ENCODE measurements at places on chromosomes 3 and 15.

DNA sequence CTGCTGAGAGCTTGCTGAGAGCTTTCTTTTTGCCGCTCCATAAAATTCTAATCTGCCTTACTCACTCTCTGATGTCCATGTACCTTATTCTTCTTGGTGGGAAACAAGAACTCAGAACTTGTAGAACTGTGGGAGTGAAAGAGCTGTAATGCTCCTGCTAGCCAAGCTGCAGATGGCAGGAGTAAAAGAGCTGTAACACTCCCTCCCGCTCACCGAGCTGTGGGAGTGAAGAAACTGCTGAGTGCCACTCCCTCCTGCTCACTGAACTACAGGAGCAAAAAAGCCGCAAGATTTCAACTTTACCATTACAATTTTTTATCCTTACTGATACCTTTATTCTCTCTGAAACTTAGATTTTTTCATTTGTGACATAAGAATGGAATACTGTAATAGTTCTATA, 199.1 kb downstream of the SI start:
- no peaks in the 10 kb centered on the region for H3K4me1 ChIP-seq
- H3K27ac ChIP-seq: no peak overlapping the region
- no peaks in the 10 kb centered on the region for H3K27me3 ChIP-seq
- H3K4me3 ChIP-seq: no peak overlapping the region

DNA sequence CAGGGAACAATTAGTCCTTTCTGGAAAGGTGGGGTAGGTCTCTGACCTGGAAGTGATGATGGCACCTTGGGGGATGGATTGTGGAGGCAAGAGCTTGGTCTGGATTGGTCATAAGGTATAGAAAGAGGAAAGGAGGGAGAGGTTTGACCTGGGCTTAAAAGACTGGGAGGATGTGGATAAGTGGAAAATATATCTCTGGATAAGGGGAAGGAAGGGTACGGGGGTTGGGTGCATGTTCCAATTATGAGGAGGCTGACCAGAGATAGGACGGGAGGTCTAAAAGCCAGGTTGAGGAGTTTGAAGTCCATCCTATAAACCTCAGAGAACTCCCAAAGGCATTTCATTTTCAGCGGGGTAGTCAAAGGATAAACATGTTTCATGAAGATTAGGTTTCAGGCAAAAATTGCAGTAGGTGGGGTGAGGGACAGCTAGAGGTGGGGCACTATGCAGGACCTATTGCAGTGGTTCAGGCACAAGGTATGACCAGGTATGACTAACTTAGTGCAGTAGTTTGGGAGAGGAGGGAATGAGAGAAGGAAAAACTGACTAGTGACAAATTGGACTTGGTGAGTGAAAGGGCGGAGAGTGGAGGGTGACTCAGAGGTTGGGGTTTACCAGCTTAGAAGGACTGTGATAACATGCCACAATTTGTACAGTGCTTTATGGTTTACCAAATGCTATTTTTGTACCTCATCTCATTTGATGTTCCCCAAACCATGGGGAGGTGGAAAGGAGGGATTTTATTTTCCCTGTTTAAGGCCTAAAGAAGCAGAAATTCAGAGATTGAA, 10.7 kb downstream of the PDE8A start:
- no peaks in the 10 kb centered on the region for H3K36me3 ChIP-seq
- no peak overlapping the region for H3K27ac ChIP-seq
- peaks cover 35% of the 10 kb centered on the region for H3K4me1 ChIP-seq
- DNase-seq: no peak
- H3K4me3 ChIP-seq: no peak overlapping the region
- no peaks in the 10 kb centered on the region for H3K27me3 ChIP-seq

DNA sequence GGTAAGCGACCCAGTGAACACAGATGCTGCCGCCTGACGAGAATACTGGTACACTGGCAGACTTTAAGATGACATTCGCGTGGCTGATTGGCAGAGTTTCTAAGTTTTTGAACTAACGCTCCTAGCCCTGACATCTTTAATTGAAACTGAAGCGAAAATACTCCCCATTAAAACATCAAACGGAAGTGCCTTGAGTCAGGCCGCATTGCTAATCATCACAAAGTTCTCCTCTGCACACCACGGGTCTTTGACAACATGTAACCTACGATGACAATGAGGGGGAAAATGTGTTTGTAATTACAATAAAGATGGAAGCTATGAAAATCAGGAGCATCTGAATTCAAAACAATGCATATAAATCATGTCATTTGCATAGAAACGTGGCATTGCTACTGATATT, 44.5 kb downstream of the ATP13A4 start:
- H3K27ac ChIP-seq: no peak overlapping the region
- H3K27me3 ChIP-seq: no peaks in the 10 kb centered on the region
- DNase-seq: no peak
- no peak overlapping the region for H3K4me3 ChIP-seq
- H3K4me1 ChIP-seq: no peaks in the 10 kb centered on the region

- H3K4me3 ChIP-seq: no peak overlapping the region
- peaks cover under 1% of the 10 kb centered on the region for H3K4me1 ChIP-seq
- H3K27ac ChIP-seq: no peak overlapping the region
- no peaks in the 10 kb centered on the region for H3K36me3 ChIP-seq
These were observed 44.9 kb upstream of the FURIN start for GRCh38 chr15:90823455-90823974.

DNA sequence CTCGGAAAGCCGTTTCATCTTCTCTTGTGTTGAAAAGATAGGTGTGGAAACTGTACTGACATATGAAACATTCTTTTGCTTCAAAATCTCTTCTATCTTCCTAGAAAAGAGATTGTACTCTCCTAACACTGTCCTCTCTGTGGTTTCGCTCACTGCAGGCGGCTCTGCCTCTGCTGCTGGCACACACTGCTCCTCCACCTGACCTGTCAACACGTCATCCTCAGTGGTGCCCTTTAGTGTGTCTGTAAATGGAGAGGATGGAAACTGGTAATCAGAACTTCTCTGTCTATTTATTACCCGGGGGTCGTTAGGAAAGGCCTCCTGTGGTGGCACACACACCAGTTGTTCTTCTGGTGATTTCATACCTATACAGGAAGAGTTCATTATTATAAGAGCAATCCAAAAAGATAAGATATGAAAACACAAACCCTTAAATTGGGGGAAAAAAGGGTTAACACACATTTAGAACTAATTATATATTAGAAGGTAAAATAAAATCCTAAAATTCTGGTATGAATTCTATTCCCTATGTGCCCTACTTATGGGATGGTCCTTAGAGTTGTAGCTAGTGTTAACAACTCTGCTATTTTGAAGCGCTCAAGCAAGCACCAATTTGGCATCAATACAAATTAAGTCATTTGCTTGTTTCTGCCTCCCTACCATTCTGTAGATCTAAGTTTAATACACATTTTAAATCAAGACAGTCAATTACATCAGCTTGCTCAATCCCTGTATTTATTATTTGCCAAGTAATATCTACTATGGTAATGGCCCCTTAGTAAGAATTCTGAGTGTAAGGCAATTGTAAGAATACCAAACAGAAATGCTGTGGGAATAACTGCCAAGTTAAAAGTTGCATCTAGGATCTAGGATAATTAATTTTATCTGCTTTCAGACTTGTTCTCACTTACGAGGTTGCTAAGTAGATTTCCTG, 49.2 kb downstream of the TASOR start:
- H3K4me1 ChIP-seq: no peaks in the 10 kb centered on the region
- no peak overlapping the region for H3K4me3 ChIP-seq
- DNase-seq: no peak
- no peak overlapping the region for H3K27ac ChIP-seq

DNA sequence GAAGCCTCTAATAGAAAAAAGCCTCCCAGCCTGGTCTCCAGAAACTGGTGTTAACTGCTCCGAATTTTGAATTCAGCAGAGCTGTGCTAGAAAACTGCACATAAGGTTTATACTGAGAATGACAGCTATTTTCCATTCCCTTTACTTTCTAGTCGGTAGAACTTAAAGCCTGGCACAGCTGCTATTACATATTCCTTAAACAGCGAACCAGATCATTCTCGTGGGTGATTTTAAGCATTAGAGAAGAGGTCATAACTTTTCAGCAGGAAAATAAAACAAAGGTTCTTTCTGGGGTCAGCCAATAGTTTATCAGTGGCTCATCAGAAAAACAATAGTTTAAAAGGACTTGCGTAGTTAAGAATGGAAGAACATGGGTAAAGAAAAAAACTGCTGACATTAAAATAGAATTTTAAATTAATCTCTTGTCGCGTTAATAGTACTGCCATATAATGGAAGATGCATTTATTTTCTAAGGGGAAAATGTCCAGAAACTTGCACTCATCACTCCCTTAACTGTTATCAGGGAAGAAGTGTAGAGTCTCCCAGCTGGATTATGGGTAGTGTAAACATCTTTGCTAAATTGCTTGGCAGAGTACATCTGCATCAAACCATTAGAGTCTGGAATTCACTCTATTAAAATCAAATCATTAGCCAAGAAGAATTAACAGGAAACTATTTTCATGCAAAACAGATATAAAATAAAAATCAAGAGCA, 7.9 kb downstream of the VGLL4 start:
- no peaks in the 10 kb centered on the region for H3K27me3 ChIP-seq
- peaks cover 13% of the 10 kb centered on the region for H3K4me1 ChIP-seq
- H3K27ac ChIP-seq: no peak overlapping the region
- no peaks in the 10 kb centered on the region for H3K36me3 ChIP-seq
- DNase-seq: no peak

DNA sequence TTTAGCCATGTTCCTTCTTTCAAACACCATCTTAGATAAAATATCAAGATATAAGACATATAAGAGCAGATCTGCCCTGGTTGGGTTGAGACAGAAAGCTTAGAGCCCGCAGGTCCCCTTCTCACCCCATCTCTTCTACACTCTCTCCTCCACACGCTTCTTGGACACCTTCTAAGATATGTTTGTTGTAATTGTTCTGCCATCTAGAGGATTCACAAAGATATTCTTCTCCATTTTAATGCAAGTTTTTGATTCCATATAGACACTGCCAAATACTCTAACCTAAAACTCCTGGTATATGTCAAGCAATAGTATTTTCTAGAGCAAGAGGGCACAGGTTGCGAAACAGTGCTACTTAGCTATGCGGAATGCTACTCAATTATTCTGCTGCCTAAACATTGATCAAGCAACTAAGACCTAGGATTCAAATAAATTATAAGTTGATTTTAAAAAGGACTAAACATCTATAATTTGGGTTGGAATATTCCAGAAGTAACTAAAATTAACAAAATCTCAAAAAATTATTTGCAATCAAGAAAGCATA, 6.8 kb downstream of the CHRM5 start:
- H3K27me3 ChIP-seq: no peaks in the 10 kb centered on the region
- no peaks in the 10 kb centered on the region for H3K4me1 ChIP-seq
- DNase-seq: no peak
- H3K4me3 ChIP-seq: no peak overlapping the region

DNA sequence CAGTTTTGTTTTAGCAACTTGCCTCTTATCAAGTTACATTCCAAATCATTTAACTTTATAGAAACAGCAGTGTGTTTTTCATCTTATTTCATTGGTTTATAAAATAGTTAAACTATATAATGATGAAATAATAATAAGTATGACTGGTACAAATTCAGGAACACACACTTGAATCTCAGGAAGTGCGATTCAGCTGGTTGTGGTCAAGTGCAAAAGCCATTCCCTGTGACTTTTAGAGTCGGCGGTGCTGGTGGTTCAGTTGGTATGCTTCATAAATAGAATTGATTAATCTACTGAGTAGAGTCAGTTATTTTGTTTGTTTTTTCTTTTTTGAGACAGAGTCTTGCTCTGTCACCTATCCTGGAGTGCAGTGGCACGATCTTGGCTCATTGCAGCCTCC, 22.7 kb downstream of the SACM1L start:
- no peaks in the 10 kb centered on the region for H3K27me3 ChIP-seq
- H3K4me3 ChIP-seq: no peak overlapping the region
- no peak overlapping the region for H3K27ac ChIP-seq
- H3K4me1 ChIP-seq: no peaks in the 10 kb centered on the region
- peaks cover 83% of the 10 kb centered on the region for H3K36me3 ChIP-seq

GRCh38 chr3:119664850-119665379, 4.5 kb upstream of the POPDC2 start:
- H3K4me3 ChIP-seq: no peak overlapping the region
- no peak overlapping the region for H3K27ac ChIP-seq
- DNase-seq: no peak
- no peaks in the 10 kb centered on the region for H3K4me1 ChIP-seq
- no peaks in the 10 kb centered on the region for H3K27me3 ChIP-seq

DNA sequence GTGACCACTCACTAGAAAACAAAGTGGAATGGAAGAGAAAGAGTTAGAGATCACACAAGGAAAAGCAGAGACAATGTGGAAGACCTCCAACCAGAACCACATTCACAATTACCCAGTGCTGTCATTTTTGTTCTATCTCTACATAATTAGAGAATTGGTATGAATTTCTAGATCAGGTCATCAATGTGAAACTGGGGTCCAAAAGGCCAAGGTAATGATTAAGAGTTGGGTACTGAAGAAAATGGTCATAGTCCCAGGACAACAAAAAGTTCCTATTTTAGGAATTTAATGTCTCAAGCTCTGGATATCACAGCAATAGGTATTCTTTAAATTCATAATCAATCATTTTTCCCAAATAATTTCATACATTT, 84.7 kb upstream of the PPIB start:
- H3K4me3 ChIP-seq: no peak overlapping the region
- no peaks in the 10 kb centered on the region for H3K36me3 ChIP-seq
- H3K4me1 ChIP-seq: peaks cover 27% of the 10 kb centered on the region
- no peaks in the 10 kb centered on the region for H3K27me3 ChIP-seq
- H3K27ac ChIP-seq: peak overlapping the region; percentile 69
- no peak for DNase-seq

- H3K4me1 ChIP-seq: peaks cover 5% of the 10 kb centered on the region
- peaks cover 9% of the 10 kb centered on the region for H3K36me3 ChIP-seq
- no peaks in the 10 kb centered on the region for H3K27me3 ChIP-seq
- no peak overlapping the region for H3K27ac ChIP-seq
- peak overlapping the region; percentile 97 for H3K4me3 ChIP-seq
These were observed 2.9 kb downstream of the SNRPN start for GRCh38 chr15:24957691-24958090.

DNA sequence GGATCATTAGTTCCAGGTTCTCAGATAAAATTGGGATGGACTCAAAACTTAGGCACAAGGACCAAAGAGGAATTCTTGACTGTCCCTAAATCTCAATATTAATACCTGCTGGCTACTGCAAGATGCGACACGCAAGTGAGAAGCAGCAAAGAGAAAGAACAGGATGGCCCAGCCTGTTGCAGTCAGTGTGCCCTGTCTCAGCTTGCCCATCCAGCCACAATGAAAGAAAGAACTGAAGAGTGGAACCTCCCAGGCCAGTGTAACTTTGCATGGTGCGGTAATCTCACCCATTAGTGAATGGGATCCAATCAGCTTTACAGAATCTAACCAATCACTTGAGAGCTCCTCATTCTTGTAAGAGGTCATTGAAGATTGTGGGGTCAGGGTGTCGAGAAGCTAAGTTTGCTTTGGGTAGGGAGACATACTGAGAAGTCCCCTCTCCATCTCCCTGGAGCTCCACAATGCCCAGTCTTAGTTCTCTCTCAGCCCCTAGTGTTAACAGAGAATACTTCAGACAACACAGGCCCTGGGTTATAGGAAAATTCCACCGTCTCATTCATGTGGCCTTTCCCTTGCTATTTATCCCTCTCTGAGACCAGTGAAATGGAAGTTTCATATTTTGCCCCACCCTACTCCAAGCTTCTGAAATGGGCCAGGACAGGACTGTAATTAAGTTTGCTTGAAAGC, 3.2 kb upstream of the SLC9A9 start:
- peaks cover 43% of the 10 kb centered on the region for H3K4me1 ChIP-seq
- no peak overlapping the region for H3K4me3 ChIP-seq
- no peak overlapping the region for H3K27ac ChIP-seq
- no peak for DNase-seq
- no peaks in the 10 kb centered on the region for H3K36me3 ChIP-seq

GRCh38 chr3:23800731-23801130, 5.0 kb upstream of the UBE2E1 start:
- no peak overlapping the region for H3K27ac ChIP-seq
- peaks cover 3% of the 10 kb centered on the region for H3K4me1 ChIP-seq
- peak; percentile 16 for DNase-seq
- no peak overlapping the region for H3K4me3 ChIP-seq

Data from CD4-positive, CD25-positive, alpha-beta regulatory T cell (primary cell).